ENCODE measurements at places on chromosomes 3 and 15. TPM values are rescaled to one million over a fixed set of nuclear protein-coding genes. Genes with fewer than 3 reads are reported as not detected.

PLSCR5 gene
- total RNA-seq: not detected

SEMA6D gene
- total RNA-seq: 5.4 TPM

BFSP2 gene
- total RNA-seq: not detected

IL17RB gene
- 1.5 TPM for total RNA-seq

IQCH gene
- 1.3 TPM for total RNA-seq

MB21D2 gene
- 18.2 TPM for total RNA-seq

ITGB5 gene
- 192 TPM for total RNA-seq

GPR156 gene
- 0.48 TPM for total RNA-seq

MYLK gene
- total RNA-seq: 26.8 TPM

TMCO5A gene
- not detected for total RNA-seq

APOD gene
- 340 TPM for total RNA-seq

CMTM7 gene
- 18.0 TPM for total RNA-seq

SMCO1 gene
- total RNA-seq: not detected

CCDC14 gene
- 30.3 TPM for total RNA-seq

ANKUB1 gene
- not detected for total RNA-seq

WWTR1 gene
- 57.4 TPM for total RNA-seq

FILIP1L gene
- 64.0 TPM for total RNA-seq

ISLR gene
- 73.3 TPM for total RNA-seq

LXN gene
- total RNA-seq: 48.2 TPM
